ENCODE measurements at places on chromosomes 5 and 9. TPM values are rescaled to one million over a fixed set of nuclear protein-coding genes. Genes with fewer than 3 reads are reported as not detected.

The NMUR2 gene
- total RNA-seq = not detected

The ALDOB gene
- total RNA-seq = not detected

The CYSTM1 gene
- total RNA-seq = 31.0 TPM

The ELAVL2 gene
- total RNA-seq = under 0.01 TPM

The TMC1 gene
- 0.85 TPM for total RNA-seq

The RNF20 gene
- total RNA-seq = 29.7 TPM

The TAS2R1 gene
- total RNA-seq = not detected

The FAXDC2 gene
- total RNA-seq = 10.0 TPM

The PCA3 gene
- total RNA-seq = not detected

The SOX30 gene
- under 0.01 TPM for total RNA-seq

The KIAA0825 gene
- total RNA-seq = 12.3 TPM

The HACD4 gene
- 14.5 TPM for total RNA-seq

The ANKRD18B gene
- not detected for total RNA-seq

The CDHR2 gene
- not detected for total RNA-seq

The HK3 gene
- total RNA-seq = not detected
